ENCODE measurements at places on chromosomes 1 and 21.
A peak's percentile ranks its signal among the peaks of the same experiment; 100 is the strongest.

DNA sequence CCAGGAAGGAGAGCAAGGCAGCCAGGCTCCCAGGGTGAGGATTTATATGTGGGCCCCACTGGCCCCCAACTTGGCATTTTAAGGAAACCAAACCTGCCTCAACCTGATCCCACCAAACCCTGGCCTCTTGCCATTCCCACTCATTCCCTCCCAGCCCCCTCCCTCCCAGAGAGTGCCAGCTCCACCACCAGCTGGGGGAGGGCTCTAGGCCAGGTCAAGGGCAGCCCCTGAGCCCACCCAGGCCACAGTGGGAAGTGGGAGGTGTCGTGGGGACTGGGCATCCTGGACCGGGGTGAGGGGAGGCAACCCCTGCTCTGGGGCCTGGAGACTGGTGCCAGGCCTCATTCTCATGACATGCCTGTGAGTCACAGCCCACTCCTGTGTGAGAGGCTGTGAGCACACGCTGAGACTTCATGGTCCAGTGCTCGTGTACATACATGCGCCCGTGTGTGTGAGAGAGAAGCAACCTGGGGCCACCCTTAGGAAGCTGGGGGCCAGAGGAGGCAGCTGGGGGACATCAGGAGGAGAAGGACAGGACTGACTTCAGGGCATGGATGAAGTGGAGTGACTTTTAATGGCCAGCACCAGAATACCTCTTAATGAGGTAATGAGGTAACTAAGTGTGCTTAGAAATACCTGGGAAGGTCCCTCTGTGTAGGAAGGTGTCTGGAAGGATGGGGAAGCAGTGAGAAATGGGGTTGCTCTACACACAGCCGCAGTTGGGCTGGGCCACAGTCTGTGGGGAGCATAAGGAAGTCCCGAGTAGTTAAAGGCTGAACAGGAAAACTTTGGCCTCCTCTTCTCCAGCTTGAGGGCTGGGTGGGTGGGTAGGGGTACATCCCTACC, at the start of gene S100A2:
Gene S100A2 (minus strand): TSS at position 316 of the 846 bp plus-strand sequence. CDS start 1,967 bp downstream, outside the sequence.
- peak; percentile 85 for DNase-seq

- no peak for DNase-seq
These were observed 90.5 kb upstream of the JUN start for GRCh38 chr1:58874342-58874741.

GRCh38 chr1:95742591-95743089, 508.6 kb downstream of the RWDD3 start:
- DNase-seq: no peak

GRCh38 chr1:119805247-119805646, 6.0 kb downstream of the REG4 start:
- no peak for DNase-seq

DNA sequence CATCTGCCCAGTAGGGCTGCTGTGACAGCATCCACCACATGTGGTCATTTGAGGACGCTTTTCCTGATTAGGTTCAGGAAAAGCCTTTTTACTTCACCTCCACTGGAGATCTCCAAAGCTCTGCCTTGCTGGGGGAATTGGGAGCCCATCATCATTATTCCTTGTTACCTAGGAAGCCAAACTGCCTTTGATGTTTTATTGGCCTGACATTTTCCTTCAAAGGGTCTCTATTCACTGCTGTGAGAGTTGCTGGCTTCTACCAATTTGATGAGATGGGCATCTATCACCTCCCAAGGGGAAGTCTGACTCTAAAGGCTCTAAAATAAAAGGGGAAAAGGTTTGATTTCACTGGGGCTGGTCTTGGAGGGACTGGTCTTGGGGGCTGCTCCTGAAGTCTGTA, 678.6 kb downstream of the PTPRU start:
- DNase-seq: no peak

DNA sequence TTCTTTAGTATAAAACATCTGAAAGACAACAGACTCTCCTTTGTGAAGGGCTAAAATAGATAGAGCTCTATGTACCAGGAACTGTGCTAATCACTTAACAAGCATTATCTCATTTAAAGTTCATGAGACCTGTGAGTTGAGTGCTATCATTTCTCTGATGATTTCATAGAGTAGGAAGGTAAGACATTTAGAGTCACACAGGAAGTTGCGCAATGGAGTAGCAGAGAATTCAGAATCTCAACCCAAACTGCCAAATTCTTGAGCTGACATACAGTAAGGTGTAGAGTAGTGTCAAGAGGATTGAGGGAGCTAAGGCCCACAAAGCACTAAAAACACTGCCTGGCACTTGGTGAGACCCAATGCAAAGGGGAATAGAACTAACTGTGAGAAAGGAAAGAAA, 384.3 kb downstream of the NTNG1 start:
- DNase-seq: no peak

DNA sequence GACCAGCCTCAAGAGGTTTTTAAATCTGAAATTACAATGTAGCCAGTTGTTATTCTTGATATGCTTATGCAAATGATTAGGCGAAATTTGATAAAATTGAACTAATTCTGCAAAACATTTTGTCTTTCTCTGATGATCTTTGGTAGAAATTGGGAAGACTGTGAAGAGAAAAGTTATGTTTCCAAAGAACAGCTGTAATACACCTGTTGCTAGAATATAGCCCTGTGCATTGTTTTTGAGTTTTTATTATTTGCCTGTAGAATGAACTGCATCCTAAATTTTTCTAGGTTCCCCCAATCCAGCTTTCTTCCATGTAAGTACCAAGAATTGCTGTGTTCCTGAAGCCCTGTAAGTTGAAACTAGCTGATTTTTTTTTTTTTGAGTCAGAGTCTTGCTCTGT, 81.5 kb upstream of the RHOU start:
- DNase-seq: no peak

- DNase-seq: peak; percentile 47
These were observed 285.3 kb downstream of the CAMTA1 start for GRCh38 chr1:7070389-7071029.

DNA sequence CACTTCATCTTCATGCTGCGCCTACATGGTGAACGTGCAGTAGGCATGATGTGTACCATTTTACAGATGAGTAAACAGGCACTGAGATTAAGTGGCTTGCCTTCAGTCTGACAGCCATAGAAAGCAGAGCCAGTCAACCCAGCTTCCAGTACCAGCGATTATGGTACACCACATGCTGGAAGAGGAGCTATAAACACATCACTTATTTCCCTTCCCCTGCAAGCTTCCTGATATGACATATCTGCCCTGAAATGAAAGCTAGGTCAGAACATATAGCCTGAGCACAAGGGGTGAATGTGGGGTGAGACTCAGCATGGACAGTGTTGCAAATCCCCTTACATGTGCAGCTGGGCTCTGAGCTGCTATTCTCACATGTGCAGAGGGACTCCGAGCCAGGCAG, 33.8 kb upstream of the IL20 start:
- no peak for DNase-seq

GRCh38 chr1:89540406-89540970, 15.9 kb downstream of the LRRC8B start:
- DNase-seq: no peak

GRCh38 chr1:41328780-41329640, 32.2 kb upstream of the FOXO6 start:
- DNase-seq: no peak

DNA sequence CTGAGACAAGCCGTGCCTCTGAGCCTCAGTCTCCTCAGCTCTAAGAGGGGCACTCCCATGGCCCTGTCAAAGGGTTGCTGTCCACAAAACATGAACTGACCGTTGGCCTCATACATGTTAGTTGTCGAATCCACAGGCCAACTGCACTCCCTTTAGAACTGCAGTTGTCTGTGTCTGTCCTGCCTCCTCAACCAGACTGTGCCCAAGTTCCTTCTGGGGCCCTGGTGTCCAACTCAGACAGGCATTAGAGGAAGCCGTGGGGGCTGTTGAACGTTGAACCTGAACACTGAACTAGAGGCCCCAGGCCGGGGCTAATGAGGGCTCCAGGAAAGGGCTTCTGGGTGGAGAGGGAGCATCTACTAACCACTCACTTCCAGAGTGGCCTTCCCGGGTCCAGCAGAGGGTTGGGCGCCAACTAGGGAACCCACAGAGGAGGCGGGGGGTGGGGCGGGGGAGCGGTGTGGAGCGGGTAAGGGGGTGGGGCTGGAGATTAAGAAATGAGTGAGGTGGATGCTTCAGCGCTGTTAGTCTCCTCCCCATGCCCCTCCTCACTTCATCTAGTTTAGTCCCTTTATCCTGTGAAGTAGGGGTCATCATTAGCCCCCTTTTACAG, at the start of gene RAB42:
Gene RAB42 (plus strand): TSS at position 558 of the 613 bp plus-strand sequence. CDS start 247 bp downstream, outside the sequence.
- no peak for DNase-seq

- no peak for DNase-seq
These were observed 5.3 kb upstream of the SLC37A1 start for GRCh38 chr21:42508371-42508770.

- DNase-seq: no peak
These were observed 100.5 kb downstream of the GIPC2 start for GRCh38 chr1:78146205-78146771.

GRCh38 chr1:59156526-59157199, 140.2 kb upstream of the FGGY start:
- DNase-seq: peak; percentile 3

- no peak for DNase-seq
These were observed 13.7 kb upstream of the BRINP3 start for GRCh38 chr1:190491404-190491803.

Measured in SHP77 (cell line).